ENCODE measurements at places on chromosomes 16 and 17. TPM values are rescaled to one million over a fixed set of nuclear protein-coding genes. Genes with fewer than 3 reads are reported as not detected.

- H3K36me3 ChIP-seq = no peaks in the 10 kb centered on the region
- H3K4me1 ChIP-seq = no peaks in the 10 kb centered on the region
- DNase-seq = no peak
- no peak overlapping the region for H3K27ac ChIP-seq
- H3K27me3 ChIP-seq = no peaks in the 10 kb centered on the region
These were observed 8.1 kb downstream of the OR2C1 start for GRCh38 chr16:3363793-3364192.

Gene TPSD1
- total RNA-seq = not detected

DNA sequence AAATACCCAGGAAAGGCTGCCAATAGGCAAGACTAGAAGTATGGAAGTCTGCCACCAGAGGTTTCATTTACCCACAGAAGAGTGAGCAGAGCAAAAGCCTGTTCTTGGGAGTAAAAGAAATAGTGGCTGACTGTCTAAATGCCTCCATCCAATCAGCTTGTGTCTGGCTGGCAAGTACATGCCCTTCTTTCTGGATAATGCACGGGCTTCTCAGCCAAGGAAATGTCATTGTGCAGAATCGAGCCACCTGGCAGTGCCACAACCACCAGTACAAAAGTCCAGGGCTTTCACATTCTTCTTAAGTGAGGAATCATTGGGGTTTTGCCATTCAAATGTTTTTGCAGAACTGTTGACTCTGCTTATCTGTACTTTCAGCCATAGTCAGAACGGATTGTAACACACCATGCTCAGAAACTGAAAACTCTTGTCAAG, 10.1 kb upstream of the ERCC4 start:
- H3K27me3 ChIP-seq = no peaks in the 10 kb centered on the region
- H3K4me1 ChIP-seq = peaks cover 10% of the 10 kb centered on the region
- DNase-seq = peak; percentile 84
- H3K4me3 ChIP-seq = no peak overlapping the region
- H3K27ac ChIP-seq = peak overlapping the region; percentile 74
- no peaks in the 10 kb centered on the region for H3K36me3 ChIP-seq

DNA sequence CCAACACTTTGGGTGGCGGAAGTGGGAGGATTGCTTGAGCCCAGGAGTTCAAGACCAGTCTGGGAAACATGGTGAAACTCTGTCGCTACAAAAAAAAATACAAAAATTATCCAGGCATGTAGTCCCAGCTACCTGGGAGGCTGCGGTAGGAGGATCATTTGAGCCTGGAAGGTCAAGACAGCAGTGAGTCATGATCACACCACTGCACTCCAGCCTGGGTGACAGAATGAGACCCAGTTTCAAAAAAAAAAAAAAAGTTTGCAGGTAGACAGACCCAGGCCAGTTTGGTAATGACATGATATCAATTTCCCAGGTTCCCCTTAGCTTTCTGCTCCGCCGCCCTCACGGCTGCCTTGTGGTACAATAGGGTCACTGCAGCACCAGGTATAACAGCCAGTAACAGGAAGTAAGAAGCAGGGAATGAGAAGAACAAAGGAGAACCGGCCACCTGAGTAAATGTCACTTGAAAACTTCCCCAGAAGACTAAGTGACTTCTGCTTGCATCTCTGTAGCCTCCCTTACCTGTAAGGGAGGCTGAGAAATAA, 201.2 kb upstream of the HSBP1 start:
- H3K27me3 ChIP-seq = no peaks in the 10 kb centered on the region
- H3K4me1 ChIP-seq = no peaks in the 10 kb centered on the region
- no peak for DNase-seq
- no peak overlapping the region for H3K27ac ChIP-seq
- no peaks in the 10 kb centered on the region for H3K36me3 ChIP-seq
- no peak overlapping the region for H3K4me3 ChIP-seq

Gene MFAP4
- total RNA-seq = 63.4 TPM

Gene CDH5
- 71.6 TPM for total RNA-seq

DNA sequence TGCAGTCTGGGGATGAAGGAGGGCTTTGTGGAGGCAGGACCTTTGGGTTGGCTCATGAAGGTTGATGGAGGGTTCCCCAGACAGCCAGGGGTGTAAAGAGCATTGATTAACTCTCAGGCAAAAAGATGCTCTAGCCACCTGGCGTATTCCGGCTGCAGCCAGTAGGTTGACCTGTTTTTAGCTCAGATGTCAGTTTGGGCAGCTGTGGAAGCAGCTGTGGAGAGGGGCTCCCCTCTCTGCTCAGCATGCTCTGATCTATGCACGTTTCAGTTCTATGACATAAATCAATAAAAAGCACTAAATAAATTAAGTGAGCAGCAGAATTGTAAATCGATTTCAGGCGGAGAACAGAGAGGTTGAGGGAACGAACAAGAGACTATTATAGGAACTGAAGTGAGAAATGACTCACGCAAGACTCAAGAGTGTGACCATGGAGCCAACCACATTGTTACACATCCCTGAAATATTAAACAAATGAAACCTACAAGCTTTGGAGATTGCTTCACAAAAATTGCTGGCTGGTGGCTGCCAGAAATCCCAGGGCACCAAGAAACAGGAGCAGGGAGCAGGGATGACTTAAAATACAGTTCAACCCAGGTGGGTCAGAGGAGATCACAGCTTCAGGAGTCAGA, 111.9 kb downstream of the GSG1L start:
- no peak overlapping the region for H3K27ac ChIP-seq
- no peaks in the 10 kb centered on the region for H3K36me3 ChIP-seq

DNA sequence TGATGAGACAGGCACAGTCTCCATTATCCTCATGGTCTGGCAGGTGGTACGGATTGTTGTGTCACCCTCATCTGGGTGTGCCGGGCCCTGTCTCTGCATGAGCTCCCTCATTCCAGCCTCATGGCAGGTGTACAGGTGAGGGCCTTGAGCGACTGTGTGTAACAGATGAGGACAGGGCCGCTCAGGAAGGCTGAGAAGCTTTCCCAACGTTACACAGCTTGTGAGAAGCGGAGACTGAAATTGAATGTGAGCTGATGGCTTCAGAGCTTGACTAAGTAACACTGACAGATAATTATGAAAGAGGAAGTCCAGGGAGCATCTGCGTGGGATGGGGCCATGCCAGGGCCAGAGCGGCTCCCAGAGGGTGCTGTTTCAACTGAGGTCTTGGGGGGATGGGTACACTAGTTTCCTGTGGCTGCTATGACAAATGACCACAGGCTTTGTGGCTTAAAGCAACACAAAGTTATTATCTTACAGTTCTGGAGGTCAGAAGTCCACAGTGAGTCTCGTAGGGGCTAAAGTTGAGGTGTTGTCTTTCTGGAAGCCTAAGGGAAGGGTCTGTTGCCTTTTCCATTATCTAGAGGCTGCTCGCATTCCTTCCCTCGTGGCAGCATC, 36.7 kb downstream of the CMIP start:
- H3K4me3 ChIP-seq = no peak overlapping the region
- no peak overlapping the region for H3K27ac ChIP-seq
- H3K27me3 ChIP-seq = no peaks in the 10 kb centered on the region
- H3K36me3 ChIP-seq = no peaks in the 10 kb centered on the region
- peak; percentile 18 for DNase-seq

DNA sequence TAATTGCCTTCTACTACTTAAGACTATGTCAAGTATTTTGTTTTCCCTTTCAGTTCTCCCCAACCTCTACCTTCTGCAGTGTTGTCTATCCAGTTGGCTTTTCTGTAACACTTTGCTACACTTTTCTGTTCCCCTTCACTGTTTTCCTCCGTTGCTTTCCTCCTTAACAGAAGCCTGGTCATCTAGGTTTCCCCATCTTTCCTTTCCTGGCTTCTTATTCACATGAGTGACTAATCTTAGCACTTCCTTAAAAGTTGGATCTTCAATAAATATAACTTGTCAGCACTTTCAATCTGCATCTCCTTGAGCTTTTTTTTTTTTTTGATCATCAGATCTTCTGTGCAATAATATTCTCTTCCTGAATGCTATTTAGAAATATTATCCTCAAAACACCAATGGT, 2.8 kb upstream of the SLFN11 start:
- no peaks in the 10 kb centered on the region for H3K27me3 ChIP-seq
- DNase-seq = no peak
- no peaks in the 10 kb centered on the region for H3K36me3 ChIP-seq
- H3K27ac ChIP-seq = peak overlapping the region; percentile 14

Gene FBXO39
- not detected for total RNA-seq

- peaks cover 19% of the 10 kb centered on the region for H3K36me3 ChIP-seq
- H3K27me3 ChIP-seq = no peaks in the 10 kb centered on the region
- no peak overlapping the region for H3K4me3 ChIP-seq
- no peaks in the 10 kb centered on the region for H3K4me1 ChIP-seq
- no peak overlapping the region for H3K27ac ChIP-seq
These were observed 9.7 kb downstream of the USB1 start for GRCh38 chr16:58010886-58011285.
